GM04504 (cell line): ENCODE measurements at places on chromosomes 2 and 18.

DNA sequence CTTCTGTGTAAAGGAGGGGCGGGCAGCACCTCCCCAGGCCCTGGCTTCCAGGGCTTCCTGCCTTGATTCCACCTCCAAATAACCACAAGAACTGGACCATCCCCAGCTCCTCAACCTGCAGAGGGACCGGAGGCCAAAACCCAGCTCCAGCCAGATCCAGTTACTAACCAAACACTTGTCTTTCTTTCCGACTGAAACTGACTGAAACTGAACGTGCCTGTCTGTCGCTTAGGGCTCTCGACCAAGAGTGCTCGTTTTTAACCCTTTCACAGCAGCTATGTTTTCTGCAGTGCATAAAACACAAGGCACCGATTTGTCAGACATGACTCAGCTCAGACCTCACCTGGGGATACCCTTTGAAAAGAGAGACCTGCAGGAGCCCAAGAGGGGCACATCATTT is 249.9 kb upstream of the SIX2 start:
- DNase-seq, result no peak

DNA sequence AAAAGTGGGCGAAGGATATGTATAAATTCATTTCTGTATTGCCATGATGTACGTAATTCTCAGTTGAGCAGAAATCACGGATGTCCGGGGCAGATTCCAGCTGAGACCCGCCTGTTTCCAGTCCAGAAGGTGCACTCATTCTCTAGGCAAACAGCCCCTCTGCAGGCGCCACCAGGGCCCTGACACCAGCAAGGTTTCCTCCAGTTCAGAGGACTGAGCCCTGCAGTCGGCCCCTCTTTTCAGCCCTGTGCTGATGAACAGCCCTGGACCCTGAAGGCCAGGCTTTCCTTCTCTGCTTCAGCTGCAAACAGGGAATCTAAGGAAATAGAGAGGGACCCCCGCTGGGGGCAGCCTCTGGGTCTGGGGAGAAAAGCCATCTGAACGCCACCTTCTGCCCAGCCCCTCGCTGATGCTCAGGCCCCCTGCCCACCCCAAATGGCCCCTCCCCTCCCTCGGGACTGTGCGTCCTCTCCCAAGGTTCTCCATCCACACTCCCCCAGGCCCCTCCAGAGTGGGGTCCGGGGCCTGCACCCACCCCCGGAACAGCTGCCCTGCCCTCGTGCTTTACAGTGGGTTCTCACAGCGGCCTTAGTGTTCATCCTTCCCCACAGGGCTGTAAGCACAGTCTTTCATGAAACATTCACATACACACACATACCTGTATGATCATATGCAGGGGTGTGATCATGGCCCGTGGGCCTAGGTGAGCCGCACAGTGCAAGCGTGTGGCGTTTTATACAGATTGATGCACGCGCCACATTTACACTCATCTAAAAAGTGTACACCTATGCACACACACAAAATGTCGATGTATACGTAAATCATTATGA is 12.1 kb downstream of the COPS9 start:
- DNase-seq, result no peak

DNA sequence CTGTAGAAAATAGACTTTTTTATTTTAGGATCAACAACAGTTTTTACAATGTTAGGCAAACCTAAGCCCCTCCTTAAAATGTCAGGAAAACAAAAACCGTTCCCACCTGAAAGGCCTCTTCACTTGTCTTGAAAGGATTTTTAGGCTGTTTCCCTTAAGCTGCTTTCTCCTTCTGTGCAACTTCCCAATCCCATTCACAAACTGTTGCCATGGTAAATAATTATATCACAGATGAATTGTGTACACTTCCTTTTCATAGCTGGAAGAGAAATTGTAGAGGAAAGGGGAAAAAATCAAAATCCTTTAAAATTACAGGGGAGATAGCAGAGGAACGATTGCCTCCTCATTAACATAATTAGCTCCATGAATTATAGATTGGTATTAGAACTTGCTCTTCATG is 1488.0 kb upstream of the CELF4 start:
- no peak for DNase-seq

DNA sequence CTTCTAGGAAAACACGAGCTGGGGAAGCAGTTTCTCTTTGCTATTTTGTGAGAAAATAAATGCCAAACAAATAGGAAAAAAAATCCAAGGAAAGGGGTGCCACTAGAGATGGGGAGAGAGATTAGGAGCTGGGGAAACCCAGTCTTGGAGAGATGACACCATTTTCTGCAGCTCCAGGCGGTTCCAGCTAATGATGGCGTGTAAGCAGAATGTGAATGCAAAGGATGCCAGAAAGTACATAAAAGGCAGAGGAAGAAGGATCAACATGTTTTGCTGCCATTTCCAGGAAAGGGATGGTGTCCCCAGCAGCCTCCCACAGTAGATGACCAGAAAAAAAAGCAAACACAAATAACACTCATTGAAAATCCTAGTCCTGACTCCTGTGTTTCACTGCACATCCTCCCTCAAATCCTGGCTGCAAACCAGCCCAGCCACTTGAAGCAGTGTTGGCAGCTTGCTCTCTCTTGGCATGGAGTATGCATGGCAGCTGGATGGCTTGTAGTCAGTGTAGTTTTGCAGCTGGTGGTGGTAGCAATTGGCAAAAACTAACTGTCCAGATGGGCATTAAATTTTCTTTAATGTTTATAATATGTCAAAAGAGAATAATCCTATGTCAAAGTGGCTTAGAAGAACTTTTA is 93.6 kb downstream of the FTCDNL1 start:
- DNase-seq, result no peak

DNA sequence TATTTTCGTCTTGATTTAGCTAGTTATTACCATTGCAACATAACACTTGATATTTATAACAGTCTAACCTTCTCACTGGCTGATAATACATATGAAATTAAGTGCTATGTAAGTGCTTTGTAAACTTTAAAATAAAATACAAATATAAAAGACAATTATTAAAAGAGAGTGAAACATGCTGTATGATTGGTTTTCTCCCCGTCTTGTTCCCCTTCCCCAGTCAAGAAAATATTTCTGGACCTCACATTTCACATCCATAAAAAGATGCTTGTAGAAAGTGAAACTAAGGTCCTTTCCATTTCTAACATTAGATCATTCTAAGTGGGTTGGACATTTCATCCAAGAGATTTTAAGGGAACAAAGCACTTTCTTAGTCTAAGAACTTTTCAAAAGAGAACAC is 310.2 kb upstream of the LRATD1 start:
- no peak for DNase-seq

DNA sequence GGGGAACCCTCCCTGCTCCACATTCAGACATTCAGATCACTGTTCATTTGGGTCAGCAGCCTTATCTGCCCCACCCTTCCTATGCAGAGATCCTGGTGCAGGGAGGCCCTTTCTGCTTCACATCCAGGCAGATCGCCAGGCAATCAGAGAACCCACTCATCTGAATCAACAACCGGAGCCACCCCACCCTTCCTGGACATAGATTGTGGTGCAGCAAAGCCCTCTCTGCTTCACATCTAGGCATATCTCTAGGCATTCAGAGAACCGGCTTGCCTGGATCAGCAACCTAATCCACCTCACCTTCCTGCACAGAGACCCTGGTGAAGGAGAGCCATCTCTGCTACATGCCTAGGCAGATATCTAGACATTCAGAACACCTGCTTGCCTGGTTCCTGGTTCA is 184.5 kb upstream of the CNTNAP5 start:
- no peak for DNase-seq

GRCh38 chr18:27656167-27656778 is 471.2 kb upstream of the CHST9 start:
- no peak for DNase-seq

DNA sequence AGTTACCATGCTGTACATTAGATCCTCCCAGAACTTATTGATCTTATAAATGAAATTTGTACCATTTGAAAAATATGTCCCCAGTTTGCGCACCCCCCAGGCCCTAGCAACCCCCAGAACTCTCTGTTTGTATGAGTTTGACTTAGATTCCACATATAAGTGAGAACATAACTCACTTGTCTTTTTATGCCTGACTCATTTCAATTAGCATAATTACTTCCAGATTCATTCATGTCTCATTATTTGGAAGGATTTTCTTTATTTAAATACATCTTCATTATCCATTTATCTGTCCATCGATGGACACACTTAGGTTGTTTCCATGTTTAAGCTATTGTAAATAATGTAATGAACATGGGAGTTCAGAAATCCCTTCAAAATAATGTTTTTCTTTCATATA is 705.9 kb downstream of the CCDC85A start:
- DNase-seq, result peak; percentile 17

DNA sequence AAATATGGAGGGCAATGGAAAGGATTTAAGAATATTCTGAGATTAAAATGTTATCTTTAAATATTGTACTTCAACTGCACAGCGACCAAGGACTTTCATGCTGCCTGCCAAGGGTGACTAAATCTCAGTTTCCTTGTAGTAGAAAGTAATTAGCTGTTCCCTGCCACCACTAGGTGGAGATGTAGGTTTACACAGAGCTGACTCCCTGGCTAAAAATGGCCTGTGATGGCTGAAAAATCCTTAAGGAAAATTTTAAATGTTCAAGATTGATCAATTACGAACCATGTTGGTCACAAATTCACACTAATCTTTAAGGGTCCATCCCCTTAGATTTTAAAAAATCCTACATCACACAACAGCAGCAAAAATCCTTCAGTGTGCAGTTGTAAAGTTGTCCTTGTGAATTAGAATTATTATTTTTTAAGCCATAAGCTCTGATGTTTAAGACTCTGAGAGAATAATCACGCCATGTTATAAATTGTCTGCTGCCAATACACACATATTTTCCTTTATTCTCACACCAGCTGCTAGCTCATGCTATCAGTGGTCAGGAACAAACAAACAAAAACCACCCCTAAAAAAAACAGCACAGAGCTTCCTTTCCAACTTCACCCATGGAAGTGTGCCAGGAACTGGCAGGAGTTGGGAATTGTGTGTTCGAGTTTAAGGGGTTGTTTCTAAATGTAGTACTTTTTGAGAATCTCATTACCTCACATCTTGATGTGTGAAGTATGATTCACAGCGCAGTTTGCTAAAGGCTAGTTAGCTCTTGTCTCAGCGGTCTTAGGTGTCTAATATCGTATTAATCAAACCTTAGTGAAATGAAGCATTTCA is 399.8 kb downstream of the TMEM182 start:
- DNase-seq, result peak; percentile 2

GRCh38 chr2:109447251-109447661 is 166.5 kb downstream of the SEPTIN10 start:
- peak; percentile 97 for DNase-seq

- DNase-seq, result peak; percentile 92
Measured at GRCh38 chr18:67864677-67865340, 348.3 kb upstream of the DSEL start.
